ENCODE measurements at places on chromosomes 3 and 15.

DNA sequence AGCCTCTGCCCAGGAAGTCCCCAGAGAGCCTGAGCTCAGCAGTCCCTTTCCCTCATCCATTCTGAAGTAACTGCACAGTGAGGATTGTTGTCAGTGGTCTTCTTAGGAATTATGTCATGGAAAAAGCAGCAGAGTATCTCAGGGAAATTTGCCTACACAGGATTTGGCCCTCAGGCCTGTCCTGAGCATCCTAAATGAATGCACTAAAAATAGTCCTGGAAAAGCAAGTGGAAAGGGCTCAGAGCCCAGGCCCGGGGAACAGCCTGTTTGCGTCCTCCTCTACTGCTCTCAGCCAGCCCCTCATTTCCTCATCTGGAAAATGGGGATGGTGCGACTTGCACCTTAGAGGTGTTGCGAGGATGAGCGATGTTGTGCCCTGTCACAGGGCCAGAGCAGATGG, 21.6 kb downstream of the LYSMD4 start:
- DNase-seq = no peak

DNA sequence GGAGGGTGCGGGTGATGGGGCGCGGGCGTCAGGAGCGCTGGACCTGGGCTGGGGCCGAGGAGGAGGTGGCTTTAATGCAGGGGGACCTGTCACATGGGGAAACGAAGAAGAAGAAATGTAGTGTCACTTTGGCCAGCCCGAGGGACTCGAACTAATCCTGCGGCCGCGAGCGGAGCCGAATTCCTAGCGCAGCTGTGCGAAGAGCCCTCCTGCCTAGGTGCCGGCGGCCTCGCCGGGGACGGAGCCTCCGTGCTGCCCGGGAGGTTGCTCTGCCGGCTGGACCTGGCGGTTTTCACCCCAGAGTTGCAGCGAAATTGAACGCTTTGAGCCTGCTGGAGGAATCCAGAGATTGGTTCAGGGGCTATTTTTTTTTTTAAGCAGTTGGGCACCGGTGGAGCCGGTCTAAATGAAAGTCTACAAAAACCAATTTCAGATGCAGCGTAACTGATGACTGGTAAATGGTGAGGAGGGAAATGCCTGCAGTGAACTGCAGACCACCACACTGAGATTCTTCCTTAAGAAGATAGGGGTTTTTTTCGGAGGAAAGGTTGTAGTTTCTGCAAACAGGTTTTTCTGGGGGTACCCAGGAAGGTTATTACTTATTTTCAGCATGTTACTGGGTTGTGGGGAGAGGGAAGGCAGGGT, 662 bp downstream of the TMEM108 start:
- DNase-seq = peak; percentile 46

DNA sequence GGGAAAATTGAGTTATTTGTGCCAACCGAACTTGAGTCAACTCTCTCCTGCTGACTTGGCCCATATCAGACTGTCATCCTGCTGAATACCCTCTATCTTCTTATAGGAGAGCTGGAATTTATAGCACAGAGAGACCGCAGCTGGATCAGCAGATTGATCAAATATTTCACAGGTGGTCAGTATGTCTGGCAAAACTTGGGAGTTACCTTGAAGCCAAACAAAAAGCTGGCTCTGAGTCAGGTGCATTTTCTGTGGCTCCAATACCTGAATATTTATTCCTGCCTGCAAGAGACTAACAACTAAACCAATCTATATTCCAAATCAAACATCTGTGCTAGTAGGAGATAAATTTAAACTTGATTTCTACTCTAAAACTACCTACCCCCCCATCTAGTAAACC, 752.1 kb upstream of the ALCAM start:
- DNase-seq = no peak

DNA sequence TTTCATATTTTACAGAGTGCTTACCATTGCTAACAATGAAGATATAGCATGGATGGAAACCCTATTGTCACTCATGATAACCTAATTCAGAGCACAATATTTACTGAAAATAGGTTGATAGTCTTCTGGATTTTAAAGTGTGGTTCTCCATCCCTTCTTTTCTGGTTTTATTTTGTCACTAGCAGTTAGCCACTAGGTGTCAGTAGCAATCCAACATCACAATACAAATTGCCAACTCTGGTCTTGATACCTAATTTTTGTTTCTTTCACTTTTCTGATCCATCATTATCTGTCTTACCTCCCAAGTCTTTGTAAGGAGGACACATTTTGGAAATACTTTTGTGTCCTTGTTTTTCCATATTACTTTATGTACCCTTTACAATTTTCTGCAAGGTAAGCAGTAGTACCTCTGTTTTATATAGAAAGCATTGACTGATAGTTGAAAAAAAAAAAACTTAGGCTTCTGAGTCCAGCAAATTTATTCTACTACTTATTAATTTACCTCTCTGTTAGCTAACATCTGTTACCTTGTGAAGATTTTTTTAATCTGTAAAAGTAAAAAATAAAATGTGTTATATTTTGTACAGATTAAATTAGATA, 28.3 kb upstream of the CRYBG3 start:
- peak; percentile 10 for DNase-seq

DNA sequence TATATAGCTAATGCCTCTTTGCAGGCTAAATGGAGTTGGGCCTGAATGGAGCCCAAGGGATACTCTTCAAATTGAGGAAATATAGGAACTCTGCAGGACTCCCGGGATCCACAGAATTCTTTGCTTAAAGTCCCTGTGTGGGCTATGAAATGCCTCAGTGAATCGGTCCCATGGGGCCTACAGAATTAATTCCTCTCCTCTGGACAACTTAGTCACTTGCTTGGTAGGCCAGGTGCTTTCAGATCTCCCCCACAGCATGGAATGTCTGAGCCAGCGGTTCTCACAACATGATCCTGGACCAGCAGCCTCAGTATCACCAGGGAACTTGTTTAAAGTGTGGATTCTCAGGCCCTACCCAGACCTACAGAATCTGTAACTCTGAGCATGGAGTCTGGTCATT, 15.1 kb upstream of the PRICKLE2 start:
- no peak for DNase-seq

DNA sequence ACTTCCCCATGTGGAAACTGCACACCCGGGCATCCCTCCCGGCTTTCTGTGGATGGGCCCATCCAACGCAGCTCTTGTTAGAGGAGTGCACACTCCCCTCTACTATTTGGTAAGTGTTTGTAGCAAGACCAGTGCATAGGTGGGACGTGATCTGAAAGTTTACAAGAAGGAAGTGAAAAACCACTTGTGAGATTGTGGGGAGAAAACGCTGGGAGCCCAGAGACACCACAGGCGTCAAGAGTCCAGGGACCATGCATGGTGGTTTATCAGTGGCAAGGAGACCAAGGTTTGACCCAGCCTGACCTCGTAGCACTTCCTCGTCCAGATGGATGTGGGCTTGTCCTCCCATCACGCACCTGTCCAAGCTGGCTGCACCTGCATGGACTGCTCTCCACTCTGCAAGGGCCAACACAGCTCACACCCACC, 51.6 kb downstream of the ATP10A start:
- DNase-seq = no peak

DNA sequence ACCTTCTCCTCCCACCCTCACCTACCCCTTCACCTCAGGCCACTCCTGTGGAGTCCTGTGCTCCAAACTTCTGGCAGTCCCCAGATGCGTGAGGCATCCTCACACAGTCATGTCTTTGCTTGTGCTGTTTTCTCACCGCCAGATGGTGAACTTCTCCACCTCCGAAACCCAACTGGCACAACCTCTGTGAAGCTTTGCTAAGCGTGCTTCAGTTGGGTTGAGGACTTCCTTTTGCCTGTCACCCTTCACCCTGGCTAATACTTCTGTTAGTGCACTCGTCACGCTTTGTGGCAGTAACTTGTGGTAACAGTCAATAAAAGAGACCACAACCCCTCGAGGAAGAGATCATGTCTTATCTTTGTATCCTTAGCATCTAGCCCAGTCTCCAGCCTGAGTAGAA, 42.0 kb upstream of the SKOR1 start:
- no peak for DNase-seq

- DNase-seq = no peak
Measured at GRCh38 chr3:50581459-50581842, 12.1 kb downstream of the HEMK1 start.

GRCh38 chr3:151798466-151798865, 15.4 kb upstream of the AADAC start:
- no peak for DNase-seq

Measured in BE2C (cell line).